ENCODE measurements at places on chromosomes 3 and 15.

GRCh38 chr3:195116407-195117185, 154.4 kb downstream of the XXYLT1 start:
- DNase-seq, result no peak

- no peak for DNase-seq
Measured at GRCh38 chr3:40980467-40980866, 218.8 kb upstream of the CTNNB1 start.

GRCh38 chr3:86738684-86739083, 252.3 kb downstream of the VGLL3 start:
- DNase-seq, result no peak

- DNase-seq, result no peak
Measured at GRCh38 chr3:23806534-23807423, 1.0 kb downstream of the UBE2E1 start.

DNA sequence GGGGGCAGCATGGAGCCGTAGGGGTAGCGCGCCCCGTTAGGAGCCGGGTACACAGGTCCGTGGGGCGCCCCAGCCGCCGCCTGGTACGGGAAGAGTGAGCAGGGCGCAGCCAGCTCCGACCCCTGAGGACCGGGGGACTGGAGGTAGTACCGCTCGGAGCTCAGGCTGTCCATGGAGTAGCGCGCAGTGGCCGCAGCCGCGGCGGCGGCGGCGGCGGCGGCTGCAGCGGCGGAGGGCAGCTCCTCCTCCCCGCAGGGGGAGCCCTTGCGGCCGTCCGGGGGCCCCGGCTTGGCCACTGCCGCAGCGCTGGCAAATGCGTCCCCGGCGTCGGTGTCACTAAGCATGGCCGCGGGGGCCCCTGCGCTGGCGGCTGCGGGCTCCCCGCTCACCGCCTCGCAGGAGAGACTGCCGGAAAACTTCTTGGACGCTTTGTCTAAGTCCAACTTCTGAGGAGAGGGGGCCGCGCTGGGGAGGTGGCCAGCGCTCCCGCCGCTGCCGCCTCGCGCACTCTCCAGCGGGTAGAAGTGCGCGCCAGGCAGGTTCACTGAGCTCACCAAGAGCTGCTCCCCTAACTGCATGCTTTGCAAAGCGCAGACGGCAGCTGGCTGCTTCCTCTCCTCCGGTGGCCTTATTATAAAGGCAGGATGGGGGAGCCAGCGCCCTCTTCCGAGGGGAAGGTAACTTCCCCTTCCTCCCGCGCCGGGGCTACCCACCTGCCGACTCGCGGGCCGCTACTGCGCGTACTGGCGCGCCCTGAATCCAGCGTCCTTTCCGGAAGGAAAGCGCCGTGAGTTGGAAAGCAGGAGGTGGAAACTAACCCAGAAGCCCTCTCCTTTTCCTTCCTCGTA, at the start of gene EOMES:
Gene EOMES, minus strand, starts transcription at position 607 of the 848 bp plus-strand sequence. Its CDS starts 29 bp downstream, at position 578.
- DNase-seq, result peak; percentile 63

GRCh38 chr15:41560572-41560874, 1.5 kb downstream of the TYRO3 start:
- no peak for DNase-seq

- DNase-seq, result no peak
Measured at GRCh38 chr3:16028604-16029003, 145.9 kb upstream of the GALNT15 start.

GRCh38 chr3:144989807-144990206, 1018.2 kb downstream of the DIPK2A start:
- DNase-seq, result no peak

DNA sequence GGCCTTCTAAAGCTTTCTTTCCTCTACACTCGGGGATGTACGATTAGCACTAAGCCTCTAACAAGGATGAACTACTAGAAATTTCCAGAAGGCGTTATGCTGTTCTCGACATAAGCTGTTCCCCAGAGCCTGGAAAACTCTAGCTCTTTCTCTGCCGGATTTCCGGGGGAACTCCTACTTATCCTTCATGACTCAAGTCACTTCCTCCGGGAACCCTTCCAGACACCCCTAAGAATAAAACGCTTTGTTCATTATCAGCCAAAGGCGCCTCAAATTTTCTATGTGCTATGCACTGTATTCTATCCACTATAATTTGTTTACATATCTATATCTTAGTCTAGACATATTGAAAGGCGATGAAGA, 455 bp upstream of the SNAP23 start:
- peak; percentile 26 for DNase-seq

GRCh38 chr15:77126529-77127326, 55.8 kb upstream of the TSPAN3 start:
- DNase-seq, result no peak

DNA sequence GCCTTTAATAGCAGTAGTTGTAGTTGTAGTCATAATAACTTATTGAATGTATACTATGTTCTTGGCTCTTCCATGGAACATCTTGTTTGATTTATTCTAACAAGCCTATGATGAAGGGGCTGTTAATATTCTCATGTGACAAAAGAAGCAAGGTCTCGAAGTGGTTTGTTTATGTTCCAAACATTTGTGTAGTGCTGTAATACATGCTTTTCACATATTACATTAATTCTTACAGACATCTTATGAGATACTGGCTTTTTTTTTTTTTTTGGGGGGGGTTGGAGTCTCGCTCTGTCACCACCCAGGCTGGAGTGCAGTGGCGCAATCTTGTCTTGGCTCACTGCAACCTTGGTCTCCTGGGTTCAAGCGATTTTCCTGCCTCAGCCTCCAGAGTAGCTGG, 252.3 kb downstream of the PTPRG start:
- no peak for DNase-seq

DNA sequence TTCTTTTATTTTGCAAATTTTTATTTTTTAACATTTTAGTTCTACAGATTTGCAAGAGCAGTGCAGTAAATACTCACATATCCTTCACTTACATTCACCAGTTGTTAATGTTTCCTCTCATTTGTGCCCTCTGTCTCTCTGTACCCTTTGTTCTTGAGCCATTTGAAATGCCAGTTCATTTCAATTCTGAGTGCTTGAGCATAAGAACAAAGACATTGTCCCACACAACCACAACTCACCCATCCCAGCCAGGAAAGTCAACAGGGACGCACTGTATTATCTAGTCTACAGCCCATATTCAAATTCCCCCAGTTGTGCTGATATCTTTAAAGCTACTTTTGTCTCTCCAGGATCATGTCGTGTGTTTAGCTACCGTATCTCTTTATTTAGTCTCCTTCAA, 141.4 kb upstream of the SLC6A11 start:
- DNase-seq, result no peak

DNA sequence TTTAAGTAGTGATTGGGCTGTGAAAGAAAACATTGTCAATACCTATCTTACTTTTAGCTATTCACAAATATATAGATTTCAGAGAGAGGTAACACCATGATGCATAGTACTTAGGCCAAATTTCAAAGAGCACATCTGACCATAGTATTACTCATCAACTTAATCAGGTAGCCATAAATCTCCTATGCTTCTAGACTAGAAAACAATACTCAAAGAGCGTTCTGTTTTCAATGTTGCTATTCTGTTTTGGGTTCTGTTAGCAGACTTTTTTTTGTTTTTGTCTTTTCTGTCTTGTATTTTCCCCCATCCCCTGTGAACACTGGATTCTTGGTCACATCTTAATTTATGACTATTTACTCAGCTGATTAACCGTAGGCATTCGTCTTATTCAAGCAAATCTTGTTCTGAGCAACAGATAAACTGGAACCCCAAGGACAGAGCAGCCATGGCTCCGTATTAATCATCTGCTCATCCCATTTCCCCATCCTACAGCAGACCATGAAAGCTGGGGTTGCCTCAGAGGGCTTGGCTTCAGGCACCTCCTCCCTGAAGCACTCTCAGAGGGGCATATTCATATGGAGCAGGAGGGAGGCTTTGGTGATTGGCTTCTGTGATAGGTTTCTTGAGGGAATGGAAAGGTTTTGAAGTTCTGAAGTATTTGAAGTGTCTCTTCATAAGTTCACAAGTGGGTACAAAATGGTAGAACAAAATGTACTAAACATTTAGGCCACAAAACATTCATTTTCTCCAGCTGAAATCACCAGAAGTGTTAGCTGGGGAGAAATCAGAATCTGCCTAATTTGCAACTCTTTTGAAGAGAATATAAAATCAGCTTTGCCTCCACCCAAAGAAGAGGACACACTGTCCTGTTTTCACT, 105.3 kb downstream of the TNIK start:
- no peak for DNase-seq

GRCh38 chr3:49512781-49513355, 41.4 kb upstream of the BSN start:
- no peak for DNase-seq

- DNase-seq, result no peak
Measured at GRCh38 chr3:183728204-183728603, 30.6 kb downstream of the YEATS2 start.

- DNase-seq, result no peak
Measured at GRCh38 chr3:52238193-52238760, 681 bp downstream of the TWF2 start.

- DNase-seq, result no peak
Measured at GRCh38 chr3:32865383-32865782, 47.6 kb downstream of the TRIM71 start.

DNA sequence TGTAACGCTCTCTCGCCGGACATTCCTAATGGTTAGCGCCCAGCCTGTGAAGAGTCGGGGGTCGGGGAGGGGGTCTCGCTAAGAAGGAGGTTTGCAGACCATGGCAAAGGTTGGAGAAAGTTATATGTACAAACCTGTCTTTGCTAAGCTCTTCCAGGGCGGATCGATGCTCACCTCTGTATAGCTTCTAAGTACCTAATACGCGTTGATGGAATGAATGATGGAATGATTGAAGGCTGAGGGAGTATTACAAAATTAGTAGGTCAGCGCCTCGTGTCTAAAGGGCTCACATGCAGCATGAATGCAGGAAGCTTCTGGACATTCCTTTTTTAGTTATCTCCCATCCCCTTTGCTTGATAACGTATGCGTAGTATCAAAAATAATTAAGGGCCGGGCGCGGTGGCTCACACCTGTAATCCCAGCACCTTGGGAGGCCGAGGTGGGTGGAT, 305 bp upstream of the KPNA1 start:
- DNase-seq, result no peak

DNA sequence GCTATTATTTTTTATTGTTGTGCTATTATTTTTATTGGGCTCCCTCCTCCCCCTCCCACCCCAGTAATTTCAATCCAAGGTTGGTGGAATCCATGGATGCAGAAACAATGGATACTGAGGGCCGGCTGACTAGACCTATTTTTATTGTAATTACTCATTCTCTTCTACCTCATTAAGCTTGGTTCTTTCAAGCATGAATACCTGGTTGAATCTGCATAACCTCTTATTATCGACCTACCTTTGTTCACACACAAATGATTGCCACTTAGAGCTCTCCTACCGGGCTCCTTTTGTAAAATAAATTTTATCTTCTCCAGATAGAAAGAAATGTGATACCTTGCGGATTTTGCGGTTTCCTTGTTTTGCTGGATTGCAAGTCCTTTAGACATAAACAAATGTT, 31.6 kb downstream of the BTD start:
- DNase-seq, result no peak

DNA sequence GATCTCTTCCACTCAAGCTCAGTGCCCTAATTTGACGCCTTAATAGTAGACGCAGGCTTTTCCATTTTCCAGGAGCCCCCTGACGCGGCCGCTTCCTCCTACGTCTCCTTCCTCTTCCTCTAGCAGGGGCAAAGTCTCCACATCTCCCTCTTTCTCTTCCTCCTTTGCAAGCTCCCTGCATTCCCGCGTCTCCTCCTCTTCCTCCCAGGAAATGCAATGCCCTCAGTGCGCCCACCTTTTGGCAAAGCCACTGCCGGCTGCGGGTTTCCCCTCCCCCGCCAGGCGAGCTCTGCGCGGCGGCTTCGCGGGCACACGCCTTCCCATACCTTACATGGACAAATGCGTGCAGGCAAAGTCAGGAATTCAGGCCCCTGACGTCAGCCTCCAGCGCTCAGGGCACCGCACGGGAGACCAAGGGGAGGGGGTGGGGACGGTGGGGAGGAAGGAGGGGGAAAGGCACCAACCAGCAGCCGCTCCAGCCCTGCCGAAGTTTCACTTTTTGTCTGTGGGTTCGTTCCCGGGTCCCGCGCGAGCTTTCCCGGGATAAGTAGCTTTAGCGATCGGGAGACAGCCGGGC, 432 bp upstream of the LPP start:
- DNase-seq, result no peak

DNA sequence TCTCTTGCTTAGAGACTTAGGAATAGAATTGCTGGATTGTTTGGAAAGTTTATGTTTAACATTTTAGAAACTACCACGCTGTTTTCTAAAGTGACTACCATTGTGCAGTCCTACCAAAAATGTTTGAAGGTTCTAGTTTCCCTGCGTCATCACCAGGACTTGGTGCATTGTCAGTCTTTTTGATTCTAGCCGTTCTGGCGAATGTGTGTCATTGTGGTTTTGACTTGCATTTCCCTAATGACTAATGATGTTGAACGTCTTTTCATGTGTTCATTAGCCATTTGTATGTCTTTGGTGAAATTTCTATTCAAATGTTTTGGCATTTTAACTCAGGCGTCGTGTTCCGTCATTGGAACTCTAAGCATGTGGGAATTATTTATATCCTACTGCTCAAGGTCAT, 58.0 kb downstream of the CHD2 start:
- peak; percentile 19 for DNase-seq

- DNase-seq, result no peak
Measured at GRCh38 chr3:57777774-57778173, 21.7 kb downstream of the SLMAP start.

GRCh38 chr3:13133471-13133981, 60.3 kb upstream of the IQSEC1 start:
- no peak for DNase-seq

- DNase-seq, result no peak
Measured at GRCh38 chr3:46948830-46949671, 27.5 kb downstream of the CCDC12 start.

- no peak for DNase-seq
Measured at GRCh38 chr15:85417276-85417675, 36.9 kb downstream of the AKAP13 start.

GRCh38 chr3:22506871-22507270, 696.3 kb upstream of the UBE2E2 start:
- DNase-seq, result no peak

- no peak for DNase-seq
Measured at GRCh38 chr3:154428286-154429206, 1.4 kb downstream of the GPR149 start.

- DNase-seq, result no peak
Measured at GRCh38 chr3:160810362-160811236, 54.6 kb downstream of the PPM1L start.
